ENCODE measurements at places on chromosomes 11 and 22.

DNA sequence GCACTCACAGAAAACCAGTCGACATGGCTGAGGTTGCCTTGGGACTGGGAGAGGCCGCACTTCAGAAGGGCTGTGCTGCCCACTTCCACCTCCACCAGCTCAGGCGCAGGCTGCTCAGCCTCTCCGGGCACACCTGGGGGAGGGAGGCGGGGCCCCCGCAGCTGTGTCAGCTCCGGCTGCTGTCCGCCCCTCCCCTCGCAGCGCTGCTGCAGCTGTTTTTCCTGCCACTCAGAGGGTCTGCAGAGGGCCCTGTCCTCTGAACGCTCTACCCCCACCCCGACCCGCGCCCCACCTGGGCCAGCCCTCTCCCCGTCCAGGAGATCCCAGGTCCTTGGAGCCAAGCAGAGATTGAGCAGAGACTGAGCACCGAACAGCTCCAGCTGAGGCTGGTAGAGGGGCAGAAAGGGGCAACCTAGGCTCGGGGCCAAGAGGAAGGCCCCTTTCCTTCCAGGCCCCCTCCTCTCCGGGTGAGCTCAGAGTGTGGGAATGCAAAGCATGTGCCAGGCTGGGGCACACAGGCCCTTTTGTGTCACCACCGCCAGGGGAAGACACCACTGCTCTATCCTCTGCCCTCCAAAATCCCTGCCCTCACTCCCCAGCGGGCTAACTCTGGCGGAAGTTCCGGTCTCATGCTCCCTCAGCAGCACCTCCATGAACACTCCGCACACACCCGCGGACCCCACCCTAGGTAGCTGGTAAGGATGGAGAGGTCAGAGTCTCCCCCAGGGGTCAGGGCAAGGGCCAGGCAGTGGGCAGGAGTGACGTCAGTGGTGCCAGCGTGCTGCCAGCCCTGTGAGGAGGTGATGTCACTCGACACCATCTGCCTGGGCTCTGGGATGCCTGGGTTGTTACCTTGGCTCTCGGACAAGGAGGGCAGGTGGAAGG is 1.6 kb downstream of the MCAM start:
- DNase-seq = no peak

DNA sequence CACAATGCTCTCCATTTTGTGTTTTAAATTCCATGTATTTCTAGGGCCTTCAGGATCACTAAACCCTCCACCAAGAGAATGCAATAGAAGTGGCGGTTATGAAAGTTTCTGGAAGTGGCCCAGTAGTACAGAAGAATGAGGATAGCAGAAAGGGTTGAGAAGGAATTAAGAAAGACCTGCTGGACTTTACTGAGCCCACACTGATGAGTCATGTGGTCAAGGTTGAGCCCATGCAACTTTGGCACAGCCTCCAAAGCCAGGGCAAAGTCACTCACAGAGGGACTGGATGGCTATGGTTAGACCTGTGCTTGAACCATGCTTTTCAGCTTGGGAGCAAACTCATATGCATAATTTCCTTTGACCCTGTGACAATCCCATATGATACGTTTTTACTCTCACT is 102.9 kb upstream of the PLET1 start:
- no peak for DNase-seq

- no peak for DNase-seq
Observed at GRCh38 chr22:35010543-35010942, 55.4 kb upstream of the ISX start.

DNA sequence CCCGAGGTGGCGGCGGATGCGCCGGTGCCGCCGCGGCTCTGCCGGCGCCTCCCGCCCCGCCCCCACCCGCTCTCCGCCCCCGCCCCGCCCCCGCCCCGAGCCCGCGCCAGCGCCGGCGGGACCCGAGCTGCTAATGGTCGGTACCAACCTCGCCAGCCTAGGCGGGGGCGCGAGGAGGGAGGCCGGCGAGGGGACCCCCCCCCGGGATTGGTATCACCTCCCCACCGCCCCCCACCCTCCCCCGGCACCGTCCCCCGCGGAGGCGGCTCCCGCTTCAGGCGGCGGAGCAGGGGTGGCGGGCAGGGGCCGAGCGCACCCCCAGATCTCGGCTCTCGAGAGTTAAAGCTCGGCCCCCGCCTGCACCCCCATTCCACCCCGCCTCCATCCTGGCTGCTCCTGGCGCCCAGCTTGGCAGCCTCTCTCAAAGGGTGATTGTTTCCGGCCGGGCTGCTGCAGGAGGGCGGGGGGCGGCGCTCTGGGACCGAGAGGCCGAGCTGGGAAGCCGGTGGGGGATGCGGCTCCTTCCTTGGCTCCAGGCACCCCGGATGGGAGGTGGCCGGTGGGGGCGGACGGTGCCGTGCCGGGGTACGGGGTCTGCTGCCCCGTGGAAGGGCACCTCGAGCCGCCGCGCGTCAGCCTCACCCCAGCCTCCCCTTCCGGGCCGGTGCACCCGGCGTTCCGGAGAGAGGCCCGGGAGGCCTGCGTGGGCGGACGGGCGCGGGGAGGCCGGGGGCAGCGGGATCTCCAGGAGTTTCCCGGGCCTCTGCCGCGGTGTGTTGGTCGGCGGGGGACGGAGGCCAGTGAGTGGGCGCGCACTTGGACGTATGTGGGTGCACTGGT is at the start of gene B3GAT1:
Gene B3GAT1 (minus strand): TSS at position 40 of the 840 bp plus-strand sequence. CDS start 24,583 bp downstream, outside the sequence.
- no peak for DNase-seq

- no peak for DNase-seq
Observed at GRCh38 chr22:48432781-48433518, 1394.7 kb downstream of the BRD1 start.

DNA sequence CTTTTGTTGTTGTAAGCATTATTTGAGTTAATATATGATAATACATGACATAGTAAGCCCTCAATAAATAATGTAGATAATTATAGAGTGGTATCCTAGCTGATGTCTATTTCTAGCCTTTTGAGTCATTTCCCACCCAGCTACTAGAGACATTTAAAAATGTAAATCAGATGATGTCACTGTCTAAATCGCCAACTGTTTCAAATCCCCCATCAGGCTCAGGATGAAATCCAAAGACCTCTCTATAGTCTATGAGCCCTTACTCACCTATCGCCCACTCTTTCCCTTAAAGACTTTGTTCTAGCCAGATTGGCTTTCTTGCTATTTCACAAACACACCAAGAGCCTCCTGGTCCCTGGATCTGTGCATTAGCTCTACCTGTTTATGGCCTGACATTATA is 135.4 kb upstream of the PLET1 start:
- DNase-seq = no peak

GRCh38 chr11:75293903-75294302 is 53.3 kb downstream of the TPBGL start:
- no peak for DNase-seq

GRCh38 chr11:2583605-2583958 is 116.2 kb downstream of the KCNQ1OT1 start:
- DNase-seq = no peak

DNA sequence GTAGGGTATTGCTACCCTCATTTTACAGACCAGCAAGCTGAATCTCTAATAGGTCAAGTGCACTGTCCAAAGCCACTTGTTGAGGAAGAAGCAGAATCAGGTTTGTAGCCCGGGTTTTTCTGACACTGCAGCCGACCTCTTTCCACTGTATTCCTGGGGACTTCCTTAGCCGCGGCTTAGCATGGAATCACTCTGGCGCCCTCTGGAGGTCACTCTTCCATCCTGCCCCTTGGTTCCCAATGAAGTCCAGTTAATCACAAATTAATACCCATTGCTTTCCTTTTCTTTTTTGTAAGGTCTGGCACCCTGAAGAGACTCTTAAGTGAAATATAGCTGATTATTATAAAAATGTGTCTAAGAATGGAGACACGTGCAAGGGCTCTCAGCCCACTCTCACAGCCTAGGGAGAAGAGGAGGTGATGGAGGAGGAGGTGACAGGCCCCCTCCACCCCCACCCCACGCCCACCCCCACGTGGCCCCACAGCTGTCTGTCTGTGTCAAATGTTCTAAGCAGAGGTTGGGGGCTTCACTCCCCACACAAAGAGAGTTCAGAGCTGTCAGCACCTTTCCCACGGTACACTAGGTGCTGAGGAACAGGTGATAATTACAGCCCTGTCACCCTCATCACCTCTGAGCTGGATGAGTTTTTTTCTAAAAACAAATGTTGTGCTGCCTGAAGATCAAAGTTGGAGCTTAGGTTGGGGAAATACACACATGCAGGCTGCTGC is 57.7 kb upstream of the DRD2 start:
- DNase-seq = peak; percentile 83

- DNase-seq = no peak
Observed at GRCh38 chr11:101553891-101554292, 29.9 kb downstream of the TRPC6 start.

GRCh38 chr11:79013509-79013908 is 427.3 kb downstream of the TENM4 start:
- no peak for DNase-seq

- DNase-seq = no peak
Observed at GRCh38 chr11:9787981-9788521, 124.2 kb downstream of the SWAP70 start.

GRCh38 chr22:45544588-45545170 is 42.0 kb downstream of the FBLN1 start:
- no peak for DNase-seq

- DNase-seq = peak; percentile 68
Observed at GRCh38 chr11:2700415-2701211, 819 bp upstream of the KCNQ1OT1 start.

GRCh38 chr11:61512435-61512834 is 3.9 kb downstream of the LRRC10B start:
- no peak for DNase-seq

DNA sequence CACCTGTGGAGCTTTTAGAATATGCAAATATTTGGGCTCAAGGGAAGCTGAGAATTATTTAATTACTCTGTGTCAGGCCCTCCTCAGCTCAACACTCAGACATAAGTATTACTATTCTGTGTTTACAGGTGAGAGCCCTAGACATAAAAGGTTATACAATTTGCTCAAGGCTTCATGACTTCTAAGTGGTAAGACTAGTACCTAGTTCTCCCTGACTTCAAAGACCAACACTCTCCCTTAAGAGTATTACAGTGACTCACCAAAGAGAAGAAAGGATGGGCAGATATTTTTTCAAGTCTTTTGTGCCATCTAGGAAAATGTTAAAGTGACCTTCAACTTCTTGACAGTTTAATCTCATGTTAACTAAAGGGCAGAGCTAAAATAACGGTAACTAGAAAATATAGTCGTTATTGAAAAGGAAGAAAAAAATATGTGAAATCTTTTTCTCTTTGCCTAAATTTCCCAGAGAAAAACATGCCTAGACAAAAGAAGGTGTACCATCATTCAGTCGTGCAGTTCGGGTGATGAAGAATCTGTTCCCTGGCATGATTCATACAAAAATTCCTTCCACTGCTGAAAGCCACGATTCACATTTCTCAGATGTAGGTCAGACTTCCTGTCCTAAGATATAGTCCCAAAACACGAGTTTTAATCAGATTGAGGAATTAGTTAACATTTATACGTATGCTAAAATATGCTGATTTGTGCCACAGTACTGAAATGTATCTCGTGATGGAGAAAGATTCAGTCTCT is 849.1 kb upstream of the API5 start:
- DNase-seq = no peak

- no peak for DNase-seq
Observed at GRCh38 chr11:126824035-126824607, 176.4 kb downstream of the KIRREL3 start.

GRCh38 chr22:10741210-10741609 is 4786.8 kb upstream of the OR11H1 start:
- no peak for DNase-seq

GRCh38 chr22:19722178-19722981 is 959 bp upstream of the GP1BB start:
- no peak for DNase-seq

DNA sequence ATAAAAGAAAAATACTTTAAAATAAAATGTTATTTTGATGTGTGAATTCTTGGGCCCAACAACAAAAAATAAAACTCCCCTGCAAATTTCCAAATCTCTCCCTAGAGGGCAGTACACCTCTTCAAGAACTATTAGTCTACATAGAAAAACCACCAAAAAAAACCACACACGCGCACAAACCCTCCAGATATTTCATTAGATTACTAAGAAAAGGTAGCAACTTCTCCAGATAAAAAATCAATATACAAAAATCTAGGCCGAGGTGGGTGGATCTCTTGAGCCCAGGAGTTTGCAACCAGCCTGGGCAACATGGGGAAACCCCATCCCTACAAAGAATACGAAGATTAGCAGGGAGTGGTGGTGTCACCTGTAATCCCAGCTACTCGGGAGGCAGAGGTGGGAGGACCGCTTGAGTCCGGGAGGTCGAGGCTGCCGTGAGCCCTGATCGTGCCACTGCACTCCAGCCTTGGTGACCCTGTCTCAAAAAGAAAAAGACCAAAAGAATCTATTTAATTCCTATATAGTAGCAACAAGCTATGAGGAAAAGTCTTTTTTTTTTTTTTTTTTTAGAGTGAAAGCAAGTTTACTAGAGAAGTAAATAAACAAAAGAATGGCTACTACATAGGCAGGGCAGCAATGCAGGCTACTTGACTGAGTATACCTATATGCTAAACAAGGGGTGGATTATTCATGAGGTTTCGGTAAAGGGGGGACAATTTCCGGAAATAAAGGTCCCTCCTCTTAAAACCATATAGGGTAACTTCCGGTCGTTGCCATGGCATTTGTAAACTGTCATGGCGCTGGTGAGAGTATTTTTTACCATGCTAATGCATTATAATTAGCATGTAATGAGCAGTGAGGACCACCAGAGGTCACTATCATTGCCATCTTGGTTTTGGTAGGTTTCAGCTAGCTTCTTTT is 13.1 kb downstream of the B3GNT6 start:
- peak; percentile 67 for DNase-seq

GRCh38 chr11:68968306-68969250 is 12.2 kb downstream of the MRGPRD start:
- DNase-seq = no peak

- DNase-seq = no peak
Observed at GRCh38 chr11:12269104-12269441, 108.3 kb upstream of the PARVA start.

DNA sequence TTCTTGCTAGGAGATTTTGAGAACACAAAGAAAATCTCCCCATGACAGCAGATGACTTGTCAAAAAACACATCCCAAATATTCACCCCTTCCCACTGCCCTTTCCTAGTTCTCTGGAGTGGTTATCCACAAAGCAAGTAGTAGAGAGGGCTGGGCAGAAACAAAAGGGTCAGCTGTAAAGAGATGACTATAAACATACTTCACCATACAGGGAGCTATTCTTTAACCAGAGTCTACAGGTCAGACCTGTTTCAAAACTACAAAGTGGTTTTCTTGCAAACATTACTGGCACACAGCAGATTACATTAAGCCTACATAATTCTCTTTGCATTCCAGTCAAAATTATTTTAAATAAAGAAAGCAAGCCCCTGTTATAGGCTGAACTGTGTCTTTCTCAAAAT is 47.7 kb upstream of the NFRKB start:
- DNase-seq = no peak

GRCh38 chr22:33920197-33920540 is at the start of gene LARGE1:
LARGE1 (minus strand) TSS chr22:33920476.
- peak; percentile 24 for DNase-seq

DNA sequence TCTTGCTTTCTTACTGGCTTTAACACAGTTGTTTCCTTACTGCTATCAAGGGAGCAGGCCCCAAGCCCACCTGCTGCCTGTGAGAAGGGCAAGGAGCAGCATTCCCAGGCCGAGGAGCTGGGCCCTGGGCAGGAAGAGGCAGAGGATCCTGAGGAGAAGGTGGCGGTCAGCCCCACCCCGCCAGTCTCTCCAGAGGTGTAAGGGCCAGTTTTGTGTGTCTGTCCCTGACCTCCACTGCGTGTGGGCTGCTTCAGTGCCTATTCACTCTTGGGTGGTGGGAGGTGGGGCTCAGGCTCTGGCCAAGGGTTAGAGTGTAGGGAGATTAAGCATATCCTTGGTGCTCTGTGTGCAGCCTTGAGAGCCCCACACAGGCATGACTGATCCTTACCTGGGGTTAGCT is 55.1 kb downstream of the CEP164 start:
- DNase-seq = no peak
